ENCODE measurements at places on chromosomes 2 and 18. TPM values are rescaled to one million over a fixed set of nuclear protein-coding genes. Genes with fewer than 3 reads are reported as not detected.

Gene CPLX4
- total RNA-seq = not detected

Gene FBLN7
- total RNA-seq = 0.04 TPM

Gene FBXO15
- 0.56 TPM for total RNA-seq

Gene NEU2
- total RNA-seq = not detected

Gene GKN2
- not detected for total RNA-seq

Gene TMX3
- 37.2 TPM for total RNA-seq

Gene FOXD4L1
- 0.03 TPM for total RNA-seq

Gene RAB11FIP5
- total RNA-seq = 39.2 TPM

Gene LYG2
- not detected for total RNA-seq

Gene RAB27B
- total RNA-seq = 4.3 TPM

Gene PSTPIP2
- total RNA-seq = 31.4 TPM

Gene DSG4
- 0.04 TPM for total RNA-seq

Gene INO80B
- 33.4 TPM for total RNA-seq

Gene STARD6
- 0.14 TPM for total RNA-seq

Gene C1QL2
- not detected for total RNA-seq

Gene OTX1
- total RNA-seq = 3.8 TPM

Gene SCYGR4
- total RNA-seq = not detected

Gene CXCR1
- total RNA-seq = 0.28 TPM

Gene PLEKHH2
- total RNA-seq = 1.2 TPM

Gene LINC00305
- not detected for total RNA-seq

Gene INHBB
- not detected for total RNA-seq

Gene CYRIA
- total RNA-seq = 0.14 TPM

Gene CCDC141
- not detected for total RNA-seq

Gene LRPPRC
- total RNA-seq = 78.6 TPM

Gene DCDC2C
- not detected for total RNA-seq

Gene ACMSD
- not detected for total RNA-seq

Gene DPP10
- not detected for total RNA-seq

Gene TNS1
- total RNA-seq = 1.8 TPM

Gene LCT
- total RNA-seq = not detected

Gene AKAIN1
- total RNA-seq = not detected

Gene TGFA
- total RNA-seq = 87.7 TPM

Data from foreskin keratinocyte (primary cell).